ENCODE measurements at places on chromosomes 16 and 17. TPM values are rescaled to one million over a fixed set of nuclear protein-coding genes. Genes with fewer than 3 reads are reported as not detected.

TP53TG3C gene
- total RNA-seq, result not detected

GRCh38 chr17:31598921-31599571 lies 207.6 kb downstream of the RAB11FIP4 start:
- DNase-seq, result no peak

DNA sequence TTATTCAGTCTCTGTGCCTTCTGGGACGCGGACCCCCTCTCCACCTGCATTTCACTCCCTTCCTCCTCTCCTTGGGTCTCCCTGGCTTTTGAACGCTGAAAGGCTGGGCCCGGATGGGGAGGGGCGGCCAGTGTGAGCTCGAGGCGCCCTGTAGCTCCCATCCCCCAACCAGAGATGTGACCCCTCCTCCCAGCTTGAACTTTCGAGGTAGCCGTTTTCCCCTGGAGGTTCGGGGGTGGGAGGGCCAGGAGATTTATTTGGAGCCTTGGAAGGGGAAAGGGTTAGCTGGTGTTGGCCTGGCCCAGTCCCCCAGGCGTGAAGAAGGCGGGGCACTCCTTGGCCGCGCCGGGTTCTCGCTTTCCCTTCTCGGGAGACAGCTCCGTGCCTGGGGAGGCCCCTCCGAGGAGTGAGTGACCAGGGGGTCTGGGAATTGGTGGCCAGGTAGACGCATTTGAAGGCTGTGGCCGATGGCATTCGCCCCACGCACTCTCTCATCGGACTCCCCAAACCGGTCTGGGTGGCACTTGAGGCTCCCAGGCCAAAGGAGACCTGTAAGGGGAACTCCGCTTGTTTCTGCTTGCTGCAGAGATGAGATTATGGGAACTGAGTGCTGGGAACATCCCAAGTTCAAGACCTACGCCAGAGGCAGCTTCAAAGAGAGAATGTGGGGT lies 942 bp downstream of the LDAF1 start:
- DNase-seq, result peak; percentile 24

KIF18B gene
- not detected for total RNA-seq

DNA sequence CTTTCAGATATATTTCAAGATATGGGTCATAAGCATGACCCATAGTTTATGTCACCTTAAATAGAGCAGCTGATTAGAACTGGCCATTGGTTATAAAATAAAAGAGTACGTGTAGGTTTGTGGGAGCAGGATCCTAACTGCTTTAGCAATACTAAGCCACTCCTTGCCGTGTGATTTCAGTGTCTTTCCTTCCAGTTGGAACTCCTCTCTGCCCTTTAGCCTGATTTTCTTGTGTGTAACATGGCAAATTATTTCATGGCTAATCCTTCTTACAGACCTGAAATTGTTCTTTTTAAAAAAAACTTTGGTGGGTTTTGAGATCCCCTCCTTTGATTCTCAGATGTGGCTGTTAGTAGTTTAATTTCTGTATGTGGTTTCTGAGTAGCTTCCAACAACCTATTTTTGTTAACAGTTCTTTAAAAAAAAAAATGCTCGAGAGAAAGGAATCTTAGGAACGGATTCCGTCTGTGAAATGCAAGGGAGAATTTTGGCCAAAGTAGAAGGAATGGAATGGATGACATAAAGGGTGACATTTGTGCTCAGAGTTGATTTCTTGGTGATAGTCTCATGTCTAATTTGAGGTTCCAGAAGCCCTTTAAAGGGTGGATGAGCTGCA lies 39.9 kb downstream of the DHRS7B start:
- no peak for DNase-seq

DNA sequence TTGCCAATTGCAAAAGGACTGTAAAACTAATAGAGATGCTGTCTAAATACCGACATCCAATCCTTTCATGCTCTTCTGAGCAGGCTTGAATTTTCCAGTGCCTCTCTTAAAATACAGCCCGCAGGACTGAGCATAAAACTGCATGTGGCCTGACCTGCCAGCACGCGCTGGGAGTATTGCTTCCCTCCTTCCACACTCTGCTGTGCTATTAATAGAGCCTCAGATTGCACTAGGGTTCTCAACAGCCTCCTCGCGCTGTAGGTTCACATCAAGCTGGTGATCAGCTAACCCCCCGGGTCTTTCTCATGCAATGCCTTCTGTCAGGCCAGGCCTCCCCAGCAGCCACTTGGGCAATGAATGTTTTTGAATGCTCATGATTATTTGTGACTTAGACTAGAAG lies 14.2 kb upstream of the MSI2 start:
- DNase-seq, result no peak

PERCC1 gene
- total RNA-seq, result 1.9 TPM

GRCh38 chr16:8886593-8887430 lies 4.7 kb downstream of the LITAFD start:
- no peak for DNase-seq

LRRC36 gene
- 0.84 TPM for total RNA-seq

C1QL1 gene
- total RNA-seq, result 10.4 TPM

GRCh38 chr16:89009343-89010209 lies 32.6 kb upstream of the CBFA2T3 start:
- no peak for DNase-seq

DNA sequence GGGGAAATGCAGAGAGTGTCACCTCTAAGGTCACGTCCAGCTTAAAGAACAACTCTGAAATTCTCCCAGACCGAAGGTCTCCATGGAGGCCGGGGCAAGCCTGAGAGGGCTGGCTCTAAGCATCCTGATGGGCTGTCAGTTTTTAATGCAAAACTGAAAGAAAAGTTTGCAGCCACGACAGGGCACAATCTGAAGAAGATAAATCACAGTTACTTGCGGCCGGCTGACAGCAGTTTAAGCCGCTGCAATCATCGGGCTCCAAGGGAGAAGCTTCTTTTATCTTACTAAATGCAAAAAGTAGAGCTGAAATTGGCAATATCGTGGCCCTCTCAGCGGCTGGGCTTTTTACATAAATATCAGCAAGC lies 168.8 kb downstream of the CYLD start:
- no peak for DNase-seq

ATP2C2 gene
- not detected for total RNA-seq

PYY gene
- total RNA-seq, result not detected

BRICD5 gene
- total RNA-seq, result 1.5 TPM

TBC1D3I gene
- total RNA-seq, result not detected

All from omental fat pad (tissue), 4 donors.